M059J (cell line): ENCODE measurements at places on chromosomes 3 and 15. TPM values are rescaled to one million over a fixed set of nuclear protein-coding genes. Genes with fewer than 3 reads are reported as not detected.
A peak's percentile ranks its signal among the peaks of the same experiment; 100 is the strongest.

GOLGA8R gene
- 0.86 TPM in 1 of 2 replicates, not detected in the other for total RNA-seq

ALAS1 gene
- total RNA-seq: 39.0 and 52.8 TPM in 2 replicates

CLDN1 gene
- total RNA-seq: 1.5 and 1.8 TPM in 2 replicates

SPATA12 gene
- total RNA-seq: 0.07 TPM in 1 of 2 replicates, not detected in the other

KIF23 gene
- 73.1 and 102 TPM in 2 replicates for total RNA-seq

SLC9C1 gene
- total RNA-seq: not detected in 2 replicates

GOLGA8G gene
- 0.07 and 0.12 TPM in 2 replicates for total RNA-seq

STRIT1 gene
- total RNA-seq: not detected in 2 replicates

COMMD2 gene
- total RNA-seq: 31.3 and 64.5 TPM in 2 replicates

ATP13A5 gene
- total RNA-seq: not detected in 2 replicates

CFAP92 gene
- total RNA-seq: 0.27 TPM in 1 of 2 replicates, not detected in the other

GRCh38 chr3:181739628-181740027 lies 27.9 kb downstream of the SOX2 start:
- peak; percentile 53 for DNase-seq

- no peak for DNase-seq
These were observed 86.7 kb downstream of the THBS1 start for GRCh38 chr15:39667382-39668127.

GRCh38 chr15:96328181-96328876 lies 2.2 kb upstream of the NR2F2 start:
- no peak for DNase-seq

DNA sequence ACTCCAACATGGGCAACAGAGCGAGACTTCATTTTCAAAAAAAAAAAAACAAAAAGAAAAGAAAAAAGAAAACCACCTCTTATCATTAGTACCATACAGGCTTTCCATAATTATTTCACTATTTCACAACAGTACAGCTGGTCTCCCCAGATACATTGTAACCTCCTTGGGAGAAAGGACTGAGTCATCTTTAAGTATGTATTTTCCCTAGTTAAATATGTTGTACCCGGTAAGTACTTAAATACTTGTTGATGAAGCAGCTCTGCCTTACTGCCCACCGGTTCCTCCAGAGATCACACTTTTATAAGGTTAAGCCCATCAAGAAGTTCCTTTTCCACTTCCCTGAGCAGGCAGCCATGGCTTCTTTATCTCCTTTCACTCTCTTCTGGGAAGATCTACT lies 789.5 kb upstream of the CFAP20DC start:
- peak; percentile 26 for DNase-seq

- DNase-seq: peak; percentile 99
These were observed 57.0 kb upstream of the NR2F2 start for GRCh38 chr15:96273317-96274086.

DNA sequence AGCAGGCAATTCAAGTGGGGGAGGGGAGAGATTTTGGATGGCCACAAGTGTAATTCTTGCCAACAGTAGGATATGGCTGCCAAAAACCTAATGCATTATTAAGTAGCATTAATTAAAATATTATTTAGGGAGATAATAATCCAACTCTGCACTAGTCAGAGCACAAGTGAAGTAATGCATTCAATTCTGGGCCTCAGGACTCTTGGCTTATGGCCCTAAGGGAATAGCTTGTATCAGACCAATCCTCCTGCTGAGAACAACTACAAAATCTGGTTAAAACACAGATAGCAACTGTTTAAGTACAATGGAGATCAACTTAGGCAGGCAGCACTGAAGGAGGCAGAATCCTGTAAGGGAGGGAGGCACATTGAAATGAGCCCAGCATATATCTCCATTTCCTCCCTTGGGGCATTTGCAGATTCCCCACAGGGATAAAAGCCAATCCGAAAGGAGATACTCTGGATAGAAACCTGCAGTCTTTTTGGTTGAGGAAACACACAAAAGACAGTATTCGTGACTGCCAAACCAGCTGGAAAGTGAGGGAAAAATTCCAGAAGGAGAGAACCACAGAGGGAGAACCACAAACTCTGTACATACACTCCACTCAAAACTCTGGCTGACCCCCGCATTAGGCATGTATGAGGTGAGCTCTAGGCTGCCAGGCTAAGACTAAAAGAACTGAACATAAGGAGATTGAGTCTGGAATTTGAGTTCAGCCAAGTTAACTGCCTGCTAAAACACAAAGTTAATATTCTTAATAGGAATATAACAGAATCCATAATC lies 57.4 kb downstream of the ETFA start:
- DNase-seq: peak; percentile 1

DNA sequence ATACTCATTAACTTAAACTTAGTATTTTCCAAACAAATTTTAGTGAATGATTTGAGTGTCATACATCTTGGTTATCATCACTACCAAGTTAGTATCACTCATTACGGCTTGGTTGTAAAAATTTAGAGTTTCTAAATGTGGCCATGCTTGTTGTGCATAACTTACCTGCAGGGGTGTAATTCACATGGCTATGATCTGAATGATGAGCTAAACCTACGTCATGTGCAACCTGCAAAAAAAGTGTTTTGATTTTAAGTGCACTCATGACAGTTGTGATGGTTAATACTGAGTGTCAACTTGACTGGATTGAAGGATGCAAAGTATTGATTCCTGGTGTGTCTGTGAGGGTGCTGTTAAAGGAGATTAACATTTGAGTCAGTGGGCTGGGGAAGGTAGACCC lies 17.6 kb upstream of the CLDN16 start:
- DNase-seq: no peak

DNA sequence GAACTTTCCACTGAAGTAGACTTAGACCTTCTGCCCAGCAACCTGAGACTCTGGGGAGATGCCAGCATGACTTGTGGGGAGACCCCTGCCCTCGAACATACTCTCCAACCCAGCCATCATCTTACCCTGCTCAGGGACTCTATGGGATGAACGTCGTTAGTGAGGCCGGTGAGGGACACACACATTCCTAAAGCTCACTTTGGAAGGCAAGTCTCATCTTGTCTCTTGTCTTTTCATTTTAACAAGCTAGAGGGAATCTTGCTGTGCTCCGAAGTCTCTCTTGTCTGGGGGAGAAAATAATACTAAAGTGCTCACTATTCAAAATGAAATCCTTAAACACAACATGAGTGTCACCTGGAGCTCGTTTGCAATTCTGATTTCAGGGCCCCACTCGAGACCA lies 239.5 kb upstream of the HES1 start:
- no peak for DNase-seq

DNA sequence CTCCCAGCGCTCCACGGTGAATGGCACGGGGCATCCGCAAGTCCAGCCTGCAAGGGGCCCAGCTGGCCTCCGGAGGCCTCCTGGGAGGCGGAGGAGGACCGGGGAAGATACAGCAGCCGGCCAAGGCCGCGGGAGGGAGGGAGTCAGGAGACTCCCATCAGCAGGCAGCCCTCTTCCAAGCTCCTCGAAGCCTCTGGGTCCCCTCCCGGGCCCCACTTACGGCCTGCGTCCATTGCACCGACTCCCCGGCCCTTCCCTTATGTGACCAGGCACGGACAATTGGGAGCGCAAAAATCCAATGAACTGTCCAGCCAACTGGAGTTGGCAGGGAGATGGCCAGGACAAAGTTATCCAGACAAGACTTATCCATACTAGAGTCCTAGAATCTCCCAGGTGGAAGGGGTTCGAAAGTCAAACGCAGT lies 668 bp downstream of the MFGE8 start:
- DNase-seq: peak; percentile 20

DNA sequence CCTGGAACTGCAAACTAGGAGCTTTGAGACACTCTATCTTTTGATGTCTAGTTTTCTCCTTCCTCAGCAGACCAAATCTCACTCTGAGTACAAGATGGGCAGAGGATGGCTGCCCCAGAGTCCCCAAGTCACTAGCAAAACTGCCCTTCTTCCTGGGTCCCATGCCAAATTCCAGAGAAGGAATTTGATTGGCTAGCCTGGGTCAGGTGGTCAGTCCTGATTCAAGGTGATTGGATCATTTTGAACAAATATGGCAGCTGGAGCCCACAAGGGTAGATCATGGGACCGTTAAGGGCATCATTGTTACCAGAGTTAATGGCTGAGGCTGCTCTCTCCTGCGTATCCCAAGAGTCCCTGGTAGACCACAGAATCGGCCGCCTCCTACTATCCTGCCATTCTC lies 21.7 kb downstream of the SLC6A1 start:
- peak; percentile 3 for DNase-seq

DNA sequence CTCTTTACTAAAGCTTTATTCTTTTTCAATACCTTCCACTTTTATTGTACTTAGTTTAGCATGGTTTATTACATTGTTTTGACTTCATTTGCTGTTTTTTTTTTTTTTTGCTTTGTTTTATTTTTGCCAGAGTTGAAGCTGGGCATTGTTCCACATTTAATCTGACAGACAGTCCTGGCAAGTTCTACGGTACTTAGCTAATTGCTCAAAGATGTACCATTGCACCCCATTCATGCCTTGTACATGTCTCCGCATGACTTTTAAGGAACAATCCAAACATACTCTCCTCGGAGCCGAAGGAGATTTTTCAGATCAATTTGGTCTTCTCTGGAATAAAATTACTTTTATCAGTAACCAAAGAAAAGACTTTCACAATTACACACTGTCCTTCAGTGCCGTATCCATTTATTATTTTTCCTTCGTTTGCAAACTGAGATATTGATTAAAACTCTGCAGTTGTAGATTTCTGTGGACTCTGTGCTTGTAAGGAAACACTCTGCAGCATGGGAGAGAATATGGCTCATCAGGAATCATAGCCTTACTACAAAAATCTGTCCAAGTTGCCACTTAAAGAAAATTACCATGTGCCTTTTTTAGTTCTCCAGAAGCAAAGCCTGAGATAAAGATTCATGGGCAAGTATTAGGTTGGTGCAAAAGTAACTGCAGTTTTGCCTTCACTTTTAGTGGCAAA lies 952.0 kb downstream of the AGBL1 start:
- no peak for DNase-seq

DNA sequence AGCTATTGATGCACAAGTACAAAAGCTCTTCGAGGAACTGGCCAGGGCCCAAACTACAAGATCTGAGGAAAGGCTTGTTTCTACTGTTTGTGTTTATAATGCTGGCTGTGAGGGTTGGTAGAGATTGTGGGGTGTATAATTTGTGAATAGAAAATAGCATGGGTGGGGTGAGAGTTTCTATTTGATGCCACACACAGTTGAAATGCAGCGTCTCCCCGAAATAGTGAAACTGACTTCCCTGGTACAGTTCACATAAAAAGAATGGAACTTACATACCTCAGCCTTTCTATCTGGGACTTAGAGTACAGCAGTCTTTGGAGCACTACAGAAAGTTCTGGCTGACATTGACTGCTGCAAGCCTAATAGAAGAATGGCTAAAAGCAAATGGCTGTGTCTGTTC lies 91.3 kb downstream of the DTWD1 start:
- no peak for DNase-seq

DNA sequence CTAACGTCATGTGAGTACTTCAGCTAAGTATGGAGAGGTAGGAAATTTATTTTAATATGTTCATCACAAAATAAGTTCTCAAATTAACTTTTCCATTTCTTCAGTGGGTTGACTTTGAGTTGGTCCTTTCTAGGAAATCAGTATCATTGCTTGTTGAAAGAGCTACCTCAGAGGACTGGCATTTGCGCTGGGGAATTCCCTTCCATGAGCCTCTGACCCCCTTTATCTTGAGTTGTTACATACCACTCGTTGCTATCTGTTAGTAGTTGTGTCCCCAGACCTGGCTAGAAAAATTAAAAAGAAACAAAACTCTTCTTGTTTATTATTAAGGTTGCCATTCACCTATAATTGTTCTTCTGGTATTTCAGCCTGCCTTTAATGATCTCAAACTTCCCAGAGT lies 96.8 kb upstream of the ROBO2 start:
- no peak for DNase-seq

- peak; percentile 50 for DNase-seq
These were observed 1.8 kb upstream of the YEATS2 start for GRCh38 chr3:183695569-183696364.

GRCh38 chr3:122773944-122774509 lies 19.6 kb downstream of the HSPBAP1 start:
- DNase-seq: no peak

DNA sequence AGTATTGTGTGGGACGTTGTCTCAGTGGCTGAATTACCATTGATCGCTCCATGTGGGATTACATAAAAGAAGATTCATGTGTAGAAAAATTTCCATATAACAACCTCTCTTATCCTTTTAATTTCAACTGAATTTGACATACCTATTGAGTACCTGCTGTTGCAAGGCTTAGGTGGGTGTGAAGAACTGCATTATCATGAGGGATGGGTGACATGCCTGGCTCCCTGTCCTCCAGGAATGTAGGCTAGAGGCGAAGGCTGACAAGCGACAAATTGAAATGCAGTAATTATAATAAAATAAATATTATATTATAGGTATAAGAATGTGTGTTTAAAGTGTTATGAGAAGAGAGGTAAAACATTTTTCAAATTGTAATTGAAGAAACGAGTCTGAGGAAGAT lies 52.7 kb upstream of the SPESP1 start:
- DNase-seq: no peak

- DNase-seq: no peak
These were observed 995 bp upstream of the LRRK1 start for GRCh38 chr15:100918034-100918689.

DNA sequence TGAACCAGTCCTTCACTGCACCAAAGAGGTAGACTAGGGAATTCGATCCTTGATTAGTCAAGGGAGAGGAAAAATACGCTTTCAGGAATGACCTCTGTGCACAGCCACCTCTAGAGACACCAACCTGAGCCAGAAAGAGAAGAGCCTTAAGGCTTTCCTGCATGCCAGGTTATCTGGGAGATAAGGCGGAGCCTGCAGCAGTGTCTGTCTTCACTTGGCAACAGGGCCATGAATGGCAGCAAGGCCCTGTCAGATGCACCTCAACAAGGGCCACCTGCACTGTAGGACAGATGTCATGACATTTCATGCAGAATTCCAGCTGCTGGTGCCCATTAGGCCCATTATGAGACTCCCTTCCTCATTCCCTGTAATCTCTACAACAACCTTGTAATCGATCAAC lies 88.1 kb downstream of the MEX3B start:
- DNase-seq: no peak

DNA sequence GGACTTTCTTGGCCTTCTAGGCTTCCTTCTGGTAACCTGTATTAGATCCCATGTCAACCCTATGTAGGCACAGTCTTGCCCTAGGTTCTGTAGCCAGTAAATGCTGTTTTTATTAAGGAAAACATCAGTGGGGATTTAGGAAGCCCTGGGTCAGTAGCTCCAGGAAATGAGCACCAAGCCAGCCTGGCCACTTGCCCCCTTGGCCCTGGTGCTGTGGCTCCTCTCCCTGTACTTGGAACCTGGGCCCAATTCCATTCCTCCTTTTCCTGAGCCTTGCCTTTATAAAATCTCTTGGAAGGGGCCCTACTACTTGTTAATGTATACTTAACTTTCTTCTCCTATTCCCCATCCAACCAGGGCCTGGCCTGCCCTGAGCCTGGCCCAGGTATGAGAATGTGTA lies 243.8 kb upstream of the TPRG1 start:
- no peak for DNase-seq

- no peak for DNase-seq
These were observed 225.5 kb downstream of the SLCO3A1 start for GRCh38 chr15:92079047-92079446.

DNA sequence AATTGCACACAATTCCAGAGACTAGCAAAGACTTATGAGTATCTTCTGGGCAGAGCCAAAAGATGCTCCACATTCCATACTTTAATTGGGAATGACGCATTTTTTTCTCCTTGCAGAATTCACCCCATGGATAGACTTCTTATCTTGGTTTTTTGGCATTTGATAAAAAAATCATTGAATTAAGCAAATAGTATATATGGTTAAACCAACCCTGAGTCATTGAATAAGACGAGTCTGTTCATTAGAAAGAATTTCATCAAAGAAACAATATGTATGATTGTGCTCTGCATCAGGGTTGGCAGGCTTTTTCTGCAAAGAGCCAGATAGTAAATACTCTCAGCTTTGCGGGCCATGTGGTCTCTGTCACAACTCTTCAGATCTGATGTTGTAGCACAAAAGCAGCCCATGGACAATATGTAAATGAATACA lies 9.2 kb upstream of the PDZRN3 start:
- DNase-seq: no peak
